ENCODE measurements at places on chromosomes 16 and 17. TPM values are rescaled to one million over a fixed set of nuclear protein-coding genes. Genes with fewer than 3 reads are reported as not detected.

GRCh38 chr17:40961591-40961990, 5.2 kb downstream of the KRT39 start:
- DNase-seq = no peak
- no peak overlapping the region for H3K4me3 ChIP-seq
- no peak overlapping the region for H3K27ac ChIP-seq
- no peaks in the 10 kb centered on the region for H3K36me3 ChIP-seq

Gene DBNDD1
- total RNA-seq = 69.9 TPM

DNA sequence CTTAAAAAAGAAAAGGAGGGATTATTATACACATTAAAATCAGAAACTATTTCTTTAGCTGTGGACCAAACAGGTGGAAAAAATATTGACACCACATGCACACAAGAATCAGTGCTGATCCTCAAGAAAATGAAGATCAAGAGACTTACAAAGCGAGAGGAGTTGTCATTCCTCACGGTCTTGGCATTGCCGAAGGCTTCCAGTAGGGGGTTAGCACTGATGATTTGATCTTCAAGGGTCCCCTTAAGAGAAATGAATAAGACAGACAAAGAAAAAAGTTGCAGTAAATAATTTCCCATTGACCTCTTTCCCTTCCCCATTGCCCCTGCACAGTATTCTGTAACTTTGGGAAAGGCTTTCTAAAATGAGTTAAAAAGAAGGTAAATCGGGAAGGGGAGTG, 6.0 kb downstream of the MYH4 start:
- DNase-seq = no peak
- no peaks in the 10 kb centered on the region for H3K4me1 ChIP-seq
- no peaks in the 10 kb centered on the region for H3K36me3 ChIP-seq
- no peak overlapping the region for H3K4me3 ChIP-seq

DNA sequence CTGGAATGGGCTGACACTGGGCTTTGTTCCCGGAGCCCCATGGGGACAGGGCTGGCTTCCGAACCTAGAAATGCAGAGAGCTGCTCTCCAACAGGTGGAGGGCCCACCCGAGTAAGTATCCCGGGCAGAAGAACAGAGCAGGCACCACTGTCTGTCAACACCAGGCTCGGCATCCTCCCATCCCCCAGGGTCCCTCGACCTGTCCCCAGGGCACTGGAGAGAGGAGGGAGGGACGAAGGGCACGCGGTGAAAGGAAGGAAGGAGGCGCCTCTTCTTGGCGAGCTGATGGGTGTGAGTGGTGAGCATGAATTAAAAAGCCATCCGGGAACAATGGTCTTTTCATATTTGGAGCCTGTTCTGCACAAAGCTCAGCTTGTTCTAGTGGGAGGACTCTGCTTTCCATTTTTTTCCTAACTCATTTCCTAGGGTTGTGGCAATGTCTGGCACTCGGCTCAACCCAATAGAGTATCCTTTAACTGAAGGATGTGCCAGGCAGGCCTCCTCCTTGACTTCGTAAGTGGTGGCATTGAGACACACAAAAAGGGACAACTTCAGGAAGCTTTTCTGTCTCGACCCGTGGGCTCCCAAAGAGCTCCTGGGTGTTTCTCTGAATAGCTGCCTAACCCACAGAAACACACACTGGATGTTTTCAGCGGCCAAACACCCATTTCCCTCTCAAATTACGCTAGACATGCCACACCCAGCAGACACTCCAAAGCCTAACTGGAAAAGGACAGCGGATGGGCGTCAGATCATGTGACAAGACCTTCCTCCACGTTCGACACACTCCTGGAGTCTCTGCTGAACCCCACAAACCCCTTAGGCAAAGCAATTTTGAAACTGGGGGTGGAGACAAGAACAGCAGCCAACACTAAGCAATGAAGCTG, 47.7 kb downstream of the ZFHX3 start:
- H3K4me1 ChIP-seq = no peaks in the 10 kb centered on the region
- no peaks in the 10 kb centered on the region for H3K27me3 ChIP-seq
- no peak overlapping the region for H3K4me3 ChIP-seq

DNA sequence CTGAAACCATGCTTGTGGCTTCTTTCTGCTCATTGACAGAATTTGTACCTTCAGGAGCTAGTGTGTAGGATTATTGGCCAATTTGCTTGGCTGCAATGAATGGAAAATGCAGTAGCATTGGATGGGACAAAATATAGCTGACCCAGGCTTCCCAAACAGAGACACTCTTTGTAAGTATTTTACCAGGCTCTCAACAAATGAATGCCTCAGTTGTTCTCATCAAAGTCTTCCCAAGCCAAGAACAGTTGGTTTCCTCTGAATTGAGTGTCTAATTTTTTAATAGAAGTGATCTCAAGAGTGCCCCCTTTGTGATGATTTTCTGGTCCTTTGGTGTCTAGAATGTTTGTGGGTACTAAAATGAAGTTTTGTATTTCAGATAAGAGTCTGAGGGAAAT, 140.9 kb downstream of the SHISA9 start:
- H3K27me3 ChIP-seq = no peaks in the 10 kb centered on the region
- no peak for DNase-seq
- peaks cover 2% of the 10 kb centered on the region for H3K4me1 ChIP-seq
- no peaks in the 10 kb centered on the region for H3K36me3 ChIP-seq
- H3K27ac ChIP-seq = no peak overlapping the region

All from H1 (cell line).